ENCODE measurements at places on chromosomes 3 and 15.

- DNase-seq, result no peak
Observed at GRCh38 chr3:125024817-125025216, 31.0 kb downstream of the HEG1 start.

DNA sequence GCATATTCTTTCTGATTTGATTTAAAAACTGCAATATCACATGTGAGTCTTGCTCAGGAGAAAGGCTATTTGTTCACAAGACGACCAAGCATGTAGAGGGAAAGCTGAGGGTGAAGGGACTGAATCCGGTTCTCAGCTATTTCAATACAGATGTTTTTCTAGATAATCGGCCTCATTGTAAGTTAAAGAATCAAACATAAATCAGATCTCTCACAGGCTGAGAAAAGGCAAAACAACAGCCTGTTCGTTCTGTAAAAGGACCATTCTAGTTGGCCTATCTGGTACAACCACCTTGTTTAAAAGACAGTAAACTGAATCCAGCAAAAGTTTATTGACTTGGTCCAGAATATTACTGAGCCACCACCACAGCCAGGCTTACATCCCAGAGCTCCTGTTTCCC, 1045.7 kb upstream of the CFAP20DC start:
- DNase-seq, result no peak

GRCh38 chr3:133840767-133841166, 35.2 kb downstream of the SRPRB start:
- DNase-seq, result no peak

DNA sequence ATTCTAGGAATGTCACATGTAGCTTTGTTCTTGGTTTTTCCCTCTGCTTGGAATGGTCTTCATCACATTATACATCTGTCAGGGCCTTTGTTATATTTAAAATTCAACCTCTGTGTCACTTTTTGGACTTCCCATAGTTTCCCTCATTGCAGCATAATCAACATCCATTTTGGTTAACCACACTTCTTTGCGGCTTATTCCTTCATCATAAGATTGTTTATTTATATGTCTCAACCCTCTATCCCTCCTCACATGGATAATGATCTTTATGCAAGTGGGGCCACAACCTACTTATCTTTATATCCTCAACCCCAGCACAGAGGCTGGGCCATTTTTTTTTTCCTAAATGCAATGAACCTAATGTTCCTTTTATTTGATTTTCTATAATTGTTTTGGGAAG, 260.0 kb upstream of the THBS1 start:
- DNase-seq, result no peak

GRCh38 chr3:186646106-186646505, 5.9 kb downstream of the FETUB start:
- DNase-seq, result no peak

DNA sequence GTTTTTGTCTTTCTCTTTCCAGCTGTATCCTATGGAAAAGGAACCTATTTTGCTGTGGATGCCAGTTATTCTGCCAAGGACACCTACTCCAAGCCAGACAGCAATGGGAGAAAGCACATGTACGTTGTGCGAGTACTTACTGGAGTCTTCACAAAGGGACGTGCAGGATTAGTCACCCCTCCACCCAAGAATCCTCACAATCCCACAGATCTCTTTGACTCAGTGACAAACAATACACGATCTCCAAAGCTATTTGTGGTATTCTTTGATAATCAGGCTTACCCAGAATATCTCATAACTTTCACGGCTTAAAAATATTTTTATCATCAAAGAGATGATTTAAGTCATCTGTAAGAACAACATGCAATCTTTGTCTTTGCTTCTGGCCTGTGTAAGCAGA, 44.9 kb upstream of the PARP14 start:
- no peak for DNase-seq

DNA sequence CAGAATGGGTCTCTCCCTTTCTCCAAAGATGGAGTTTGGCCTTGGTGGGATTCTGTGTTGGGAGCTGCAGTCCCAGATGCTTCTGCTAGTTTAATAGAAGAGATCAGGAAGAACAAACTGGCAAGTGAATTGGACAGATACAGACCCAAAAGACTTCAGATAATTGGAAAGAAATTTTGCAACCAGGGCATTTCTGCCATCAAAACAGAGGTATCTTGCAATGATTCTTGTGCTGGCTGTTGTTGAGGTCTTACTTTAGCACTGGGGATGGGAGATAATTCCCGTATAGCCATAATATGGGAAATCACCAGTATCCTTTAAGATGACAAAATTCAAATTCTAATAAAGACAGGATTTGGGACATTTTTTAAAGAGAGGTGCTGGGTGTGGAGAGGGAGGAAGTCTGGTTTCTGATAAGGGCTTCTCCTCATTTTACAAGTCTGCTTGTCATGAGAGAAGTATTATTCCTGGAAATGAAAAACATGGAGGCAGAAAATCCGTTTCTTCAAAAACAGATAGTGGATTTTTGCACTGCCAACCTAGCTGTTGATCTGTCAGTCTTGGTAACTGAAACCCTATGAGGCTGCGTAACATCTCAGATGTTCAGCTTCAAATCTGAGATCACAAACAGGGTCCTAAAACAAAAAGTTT, 40.1 kb downstream of the FNDC3B start:
- no peak for DNase-seq

DNA sequence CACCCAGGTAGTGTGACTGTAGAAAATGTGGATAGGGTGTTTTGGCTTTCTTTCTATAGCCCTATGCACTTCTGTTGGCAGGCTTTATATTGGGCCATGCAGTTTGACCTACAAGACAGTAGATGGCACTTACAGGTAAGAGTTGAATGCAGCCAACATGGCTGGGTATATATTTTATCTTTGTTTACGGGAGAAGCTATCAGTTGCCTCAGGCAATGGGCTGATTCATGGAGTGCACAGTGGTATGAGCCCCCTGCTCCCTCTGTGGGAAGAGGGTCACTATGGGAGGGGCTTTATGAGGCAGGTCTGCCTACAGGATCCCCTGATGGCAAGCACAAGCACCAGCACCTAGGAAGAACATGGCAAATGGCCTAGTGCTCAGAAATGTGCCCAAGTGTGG, 301.2 kb upstream of the CDIN1 start:
- no peak for DNase-seq

DNA sequence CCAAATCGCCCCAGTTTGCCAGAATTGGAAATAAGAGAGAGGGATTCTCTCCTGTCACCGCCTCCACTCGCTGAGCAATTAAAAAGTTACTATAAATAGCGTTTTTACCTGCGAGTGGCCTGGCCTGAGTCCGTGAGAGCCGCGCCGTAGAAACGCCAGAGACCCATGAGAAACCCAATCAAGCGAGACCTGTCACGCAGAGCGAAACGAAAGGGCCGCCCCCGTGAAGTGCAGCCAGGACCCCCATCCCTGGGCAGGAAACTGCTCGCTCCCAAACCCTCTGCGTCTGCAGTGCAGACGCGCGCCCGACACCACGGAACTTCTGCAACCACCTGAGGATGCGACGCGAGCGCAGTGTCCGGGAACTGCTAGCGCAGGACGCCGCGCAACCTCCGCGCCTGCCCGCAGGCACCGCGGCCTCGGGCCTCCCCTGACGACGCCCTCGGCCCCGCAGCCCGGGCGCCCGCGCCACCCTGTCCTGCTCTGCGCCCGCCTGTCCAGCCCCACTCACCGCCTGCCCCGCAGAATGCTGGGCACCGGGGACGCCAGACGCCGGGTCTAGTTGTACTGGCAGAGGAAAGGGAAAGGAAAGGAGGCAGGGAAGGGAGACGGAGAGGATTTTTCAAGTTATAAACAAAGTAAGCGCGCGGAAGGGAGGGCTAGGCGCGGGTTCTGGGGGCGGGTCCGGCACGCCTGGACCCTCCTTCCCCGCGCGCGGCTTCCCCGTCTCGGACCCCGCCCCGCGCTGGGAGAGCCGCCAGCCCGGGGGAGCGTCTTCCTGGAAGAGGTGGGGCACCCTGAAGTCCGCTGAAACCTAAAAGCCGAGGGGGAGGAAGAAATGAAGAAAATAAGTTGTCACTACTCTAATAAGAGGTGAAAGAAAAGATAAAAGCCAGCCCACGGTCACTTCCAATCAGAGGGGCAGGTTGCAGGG, at the start of gene PLSCR4:
PLSCR4 (minus strand) TSS at position 657 of the 934 bp plus-strand sequence. CDS start 29,034 bp downstream, outside the sequence.
- no peak for DNase-seq

DNA sequence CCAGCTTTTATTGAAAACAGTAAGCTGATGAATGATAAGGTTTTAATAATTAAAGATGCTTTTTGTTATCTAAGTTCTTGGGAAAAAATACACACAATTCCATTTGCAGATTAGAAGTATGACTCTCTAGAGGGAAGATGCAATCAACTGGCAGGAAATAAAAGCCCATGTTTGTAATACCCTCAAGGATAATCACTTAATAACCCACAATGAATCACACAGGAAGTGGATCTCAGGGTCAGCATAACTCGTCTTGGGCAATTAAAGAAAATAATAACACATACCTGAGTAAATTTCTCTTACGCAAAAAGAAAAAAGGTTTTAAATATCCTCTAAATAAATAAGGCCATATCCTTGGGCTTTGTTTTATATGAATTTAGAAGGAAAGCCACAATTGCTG, 9.4 kb upstream of the EID1 start:
- no peak for DNase-seq

DNA sequence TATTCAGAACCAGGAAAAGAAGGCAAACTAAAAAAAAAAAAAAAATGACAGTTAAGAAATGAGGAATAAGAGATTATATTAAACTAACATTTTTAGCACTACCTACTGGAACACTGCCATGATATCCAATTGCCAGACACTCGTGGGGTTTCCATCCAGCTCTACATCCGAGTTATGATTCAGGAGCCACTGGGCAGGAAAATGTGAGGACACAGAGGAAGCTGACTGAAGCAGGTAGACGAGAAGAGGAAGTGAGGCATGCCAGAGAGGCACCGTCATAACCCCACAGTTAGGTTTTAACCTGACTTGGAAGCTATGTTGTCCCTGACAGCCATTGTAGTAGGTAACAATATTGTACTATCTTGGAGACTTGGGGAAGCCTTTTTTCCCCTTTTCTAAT, 495.0 kb downstream of the NLGN1 start:
- no peak for DNase-seq

- no peak for DNase-seq
Observed at GRCh38 chr3:190026154-190026553, 94.5 kb downstream of the P3H2 start.

GRCh38 chr3:58009026-58009748, 965 bp downstream of the FLNB start:
- DNase-seq, result no peak

- no peak for DNase-seq
Observed at GRCh38 chr15:35087759-35088158, 2.7 kb upstream of the NANOGP8 start.

GRCh38 chr3:81277853-81278252, 483.6 kb downstream of the GBE1 start:
- DNase-seq, result no peak

GRCh38 chr3:30263925-30264313, 342.5 kb upstream of the TGFBR2 start:
- DNase-seq, result no peak

DNA sequence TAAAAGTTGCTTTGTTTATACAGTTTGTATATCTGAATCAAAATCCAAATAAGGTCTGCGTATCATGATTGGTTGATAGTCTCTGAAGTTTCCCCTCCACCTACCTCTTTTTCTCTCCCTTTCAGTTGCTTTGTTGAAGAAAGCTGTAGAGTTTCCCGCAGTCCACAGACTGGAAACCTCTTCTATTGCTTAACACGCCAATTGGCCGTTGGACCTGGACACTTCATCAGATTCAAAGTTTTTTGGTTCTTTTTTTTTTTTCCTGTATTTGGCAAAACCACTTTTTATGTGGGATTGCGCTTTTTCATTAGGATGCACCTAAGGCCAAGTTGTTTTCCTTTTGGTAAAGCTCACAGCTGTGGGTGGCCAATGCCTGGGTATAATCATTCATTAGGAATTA, 14.5 kb upstream of the TM4SF1 start:
- DNase-seq, result no peak

GRCh38 chr15:70342554-70343548, 245.1 kb upstream of the TLE3 start:
- no peak for DNase-seq

DNA sequence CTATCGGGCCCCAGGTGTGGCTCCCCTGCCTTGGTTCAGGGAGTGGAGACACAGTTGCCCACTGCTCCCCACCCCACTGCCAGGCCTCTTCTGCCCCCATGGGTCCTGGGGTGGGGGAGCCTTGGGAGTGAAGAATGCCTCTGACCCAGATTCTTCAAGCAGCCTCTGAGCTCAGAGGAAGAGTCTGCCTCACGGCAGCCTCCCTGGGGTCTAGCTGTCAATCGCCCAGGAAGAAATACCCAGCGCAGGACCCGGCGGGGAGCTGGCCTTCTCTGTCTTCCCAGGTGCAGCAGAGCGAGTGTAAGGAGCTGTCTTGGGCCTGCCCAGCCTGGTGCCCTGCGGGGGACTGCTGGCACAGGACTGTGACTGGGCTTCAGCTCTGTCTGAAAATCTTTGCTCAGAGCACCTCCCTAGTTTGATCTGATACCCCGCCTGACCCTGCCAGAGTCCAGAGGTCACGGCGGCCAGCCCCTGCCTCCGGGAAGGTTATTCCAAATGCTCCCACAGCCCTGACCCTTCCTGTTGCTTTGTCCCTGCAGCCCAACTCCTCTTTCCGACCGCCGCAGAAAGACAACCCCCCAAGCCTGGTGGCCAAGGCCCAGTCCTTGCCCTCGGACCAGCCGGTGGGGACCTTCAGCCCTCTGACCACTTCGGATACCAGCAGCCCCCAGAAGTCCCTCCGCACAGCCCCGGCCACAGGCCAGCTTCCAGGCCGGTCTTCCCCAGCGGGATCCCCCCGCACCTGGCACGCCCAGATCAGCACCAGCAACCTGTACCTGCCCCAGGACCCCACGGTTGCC, 11.0 kb downstream of the ANKRD63 start:
- DNase-seq, result no peak

- DNase-seq, result no peak
Observed at GRCh38 chr3:28244491-28244890, 3.1 kb downstream of the CMC1 start.

DNA sequence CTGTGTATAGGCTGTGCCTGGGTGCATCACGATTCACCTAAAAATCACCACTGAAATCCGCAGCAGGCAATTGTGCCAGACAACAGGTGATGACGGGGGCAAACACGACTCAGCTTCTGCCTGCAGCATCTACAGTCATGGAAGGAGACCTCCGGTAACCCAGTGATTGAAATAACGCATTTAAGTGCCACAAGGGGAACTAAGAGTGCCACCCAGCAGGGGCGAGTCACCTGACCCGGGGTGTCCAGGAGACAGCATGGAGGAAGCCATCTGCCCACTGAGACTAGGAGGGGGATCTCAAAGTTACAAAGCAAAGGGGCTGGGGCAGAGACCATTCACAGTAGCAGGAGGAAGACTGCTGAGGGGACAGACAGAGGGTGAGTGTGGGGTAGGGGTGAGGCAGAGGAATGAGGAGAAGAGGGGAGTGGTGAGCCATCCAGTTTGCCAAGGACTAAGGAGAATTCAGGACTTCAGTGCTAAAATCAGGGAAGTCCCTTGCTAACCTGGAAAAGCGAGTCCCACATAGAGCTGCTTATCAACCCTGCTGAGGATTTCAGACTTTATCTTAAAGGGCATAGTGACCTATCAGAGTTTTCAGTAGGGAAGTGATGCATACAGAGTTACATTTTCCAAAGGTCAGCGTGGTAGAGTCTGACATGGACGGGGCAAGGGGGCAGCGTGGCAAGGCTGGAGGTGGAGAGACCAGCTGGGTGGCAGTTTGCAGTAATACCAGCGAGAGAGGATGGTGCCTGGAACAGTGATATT, 256.7 kb upstream of the HES1 start:
- no peak for DNase-seq

GRCh38 chr3:133570139-133570936, 3.1 kb upstream of the CDV3 start:
- DNase-seq, result no peak

- no peak for DNase-seq
Observed at GRCh38 chr15:45594319-45594718, 7.1 kb downstream of the BLOC1S6 start.

GRCh38 chr3:151371526-151371925, 13.0 kb downstream of the P2RY12 start:
- DNase-seq, result no peak

Measured in activated T-helper 1 cell treated with anti-CD3 and anti-CD28 coated beads, Interleukin-2, amount 50 U/mL, for 16 hours (primary cell).